NCI-H187 treated with DMSO at 0.1 percent for 48 hours (cell line): ENCODE measurements at places on chromosomes 11 and 22.
A peak's percentile ranks its signal among the peaks of the same experiment; 100 is the strongest.

DNA sequence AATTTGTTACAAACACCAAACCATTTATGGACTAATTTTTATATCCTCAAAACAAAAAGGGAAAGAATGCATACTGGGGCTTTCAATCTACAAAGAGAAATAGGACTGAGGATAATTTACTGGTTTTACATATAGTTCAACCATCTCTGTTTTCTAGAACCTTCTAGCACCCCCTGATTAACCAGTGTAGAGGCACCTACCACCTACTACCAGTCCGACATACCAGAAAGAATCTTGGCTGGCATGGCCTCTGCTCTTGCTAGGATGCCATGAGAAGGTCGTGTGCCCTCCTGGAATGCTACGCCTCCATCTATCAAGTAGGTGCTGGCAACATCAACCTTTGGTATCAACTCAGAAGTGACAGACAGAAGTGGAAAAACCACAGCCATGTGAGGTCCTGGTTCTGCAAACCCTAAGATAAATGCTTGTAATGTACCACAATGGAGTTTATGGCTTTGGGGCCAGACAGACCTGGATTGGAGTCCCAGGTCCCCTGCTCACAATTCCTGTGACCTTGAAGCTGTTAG, 28.2 kb downstream of the MYH9 start:
- no peak for DNase-seq

DNA sequence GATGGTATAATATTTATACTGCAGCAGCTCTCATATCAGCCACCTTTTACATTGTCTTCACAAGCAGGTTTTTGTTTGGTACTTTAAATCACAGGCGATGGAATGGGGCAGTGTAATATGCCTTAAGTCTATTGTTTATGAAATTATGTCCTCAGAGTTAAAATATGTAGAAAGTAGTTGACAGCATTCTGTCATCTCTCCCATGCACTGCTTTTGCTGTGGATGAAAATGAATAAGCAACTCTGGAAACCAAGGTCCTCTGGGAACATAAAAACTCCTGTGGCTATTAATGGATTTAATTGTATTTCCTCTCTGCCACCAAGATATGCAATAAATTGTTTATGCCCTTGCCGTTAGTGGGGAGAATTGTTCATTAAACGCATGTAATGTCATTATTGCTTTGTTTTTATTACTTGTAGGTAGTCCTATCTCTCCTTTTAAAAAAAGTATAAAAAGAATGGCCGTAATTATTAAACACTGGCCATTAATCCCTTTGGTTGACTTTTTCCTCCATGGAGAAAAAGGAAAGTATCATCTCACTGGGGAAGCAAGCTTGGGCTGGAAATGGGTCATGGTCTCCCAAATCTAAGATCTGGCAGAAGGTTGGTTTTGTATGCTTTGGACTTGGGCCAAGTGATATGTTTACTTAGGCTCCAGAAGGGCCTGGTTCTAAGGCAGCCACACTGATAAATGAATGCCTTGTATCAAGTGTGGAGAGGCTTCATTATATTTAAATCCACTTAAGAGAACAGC, 13.1 kb downstream of the PACS1 start:
- DNase-seq, result peak; percentile 65

GRCh38 chr11:67279589-67280340, 9.3 kb upstream of the ANKRD13D start:
- DNase-seq, result no peak

DNA sequence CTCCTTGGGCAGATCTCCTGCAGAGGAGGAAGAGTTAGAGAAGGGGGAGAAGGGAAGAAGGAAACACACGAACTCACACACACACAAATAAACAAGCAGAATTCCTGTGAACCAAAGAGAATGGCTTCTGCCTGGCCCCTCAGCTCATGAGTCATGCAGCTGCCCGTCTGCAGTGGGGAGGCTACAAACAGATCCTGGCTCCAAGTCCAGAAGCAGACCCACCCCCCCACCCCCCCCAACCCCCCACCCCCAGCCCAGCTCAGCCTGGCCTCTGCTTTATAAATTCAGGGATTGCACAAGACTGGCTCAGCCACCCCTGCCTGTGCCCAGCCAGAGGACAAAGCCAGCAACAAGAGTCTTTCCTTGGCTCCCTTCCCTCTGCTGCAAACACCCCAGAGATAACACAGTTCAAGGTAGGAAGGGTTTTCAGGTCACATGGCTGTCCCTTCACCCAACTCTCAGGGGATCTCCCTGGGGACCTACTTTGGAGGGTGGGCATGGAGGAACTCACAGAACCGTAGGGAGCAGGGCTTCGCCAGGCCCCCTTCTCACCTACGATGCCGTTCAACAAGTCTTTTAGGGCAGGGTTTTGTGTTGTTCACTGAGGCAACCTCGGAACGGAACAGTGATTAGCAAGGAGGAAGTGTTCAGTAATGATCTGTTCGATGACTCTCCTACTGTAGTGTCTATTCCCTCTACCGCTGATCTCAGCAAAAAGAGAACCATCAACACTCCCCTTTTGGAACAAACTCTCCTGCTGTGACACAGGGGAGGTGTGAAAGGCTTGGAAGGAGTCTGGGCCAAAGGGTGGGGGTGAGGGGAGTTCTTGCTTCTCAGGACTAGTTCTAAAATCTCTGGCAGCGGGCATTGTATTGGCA, 35.5 kb downstream of the RPL27A start:
- no peak for DNase-seq

GRCh38 chr11:64451856-64452255, 92.9 kb downstream of the RPS6KA4 start:
- DNase-seq, result no peak

- no peak for DNase-seq
Measured at GRCh38 chr11:113773092-113773415, 438 bp downstream of the ZW10 start.
